ENCODE measurements at places on chromosomes 7 and 10.

- no peak for DNase-seq
Measured at GRCh38 chr10:97518301-97519043, 19.7 kb downstream of the UBTD1 start.

- DNase-seq, result peak; percentile 20
Measured at GRCh38 chr10:7045891-7046599, 364.8 kb downstream of the SFMBT2 start.

DNA sequence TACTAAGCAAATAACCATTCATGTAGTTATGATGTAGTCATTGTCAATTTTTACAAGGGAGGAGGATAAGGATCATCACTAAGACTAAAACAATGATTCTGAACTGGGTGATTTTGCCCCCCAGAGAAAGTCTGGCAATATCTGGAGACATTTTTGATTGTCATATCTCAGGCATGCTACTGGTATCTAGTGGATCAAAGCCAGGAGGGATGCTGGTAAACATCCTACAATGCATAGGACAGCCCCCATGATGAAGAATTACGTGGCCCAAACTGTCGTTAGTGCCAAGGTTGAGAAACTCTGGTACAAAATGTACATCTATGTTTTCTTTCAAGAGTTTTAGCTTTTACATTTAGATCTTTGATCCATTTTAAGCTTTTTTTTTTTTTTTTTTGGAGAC lies 57.3 kb downstream of the GBF1 start:
- no peak for DNase-seq

DNA sequence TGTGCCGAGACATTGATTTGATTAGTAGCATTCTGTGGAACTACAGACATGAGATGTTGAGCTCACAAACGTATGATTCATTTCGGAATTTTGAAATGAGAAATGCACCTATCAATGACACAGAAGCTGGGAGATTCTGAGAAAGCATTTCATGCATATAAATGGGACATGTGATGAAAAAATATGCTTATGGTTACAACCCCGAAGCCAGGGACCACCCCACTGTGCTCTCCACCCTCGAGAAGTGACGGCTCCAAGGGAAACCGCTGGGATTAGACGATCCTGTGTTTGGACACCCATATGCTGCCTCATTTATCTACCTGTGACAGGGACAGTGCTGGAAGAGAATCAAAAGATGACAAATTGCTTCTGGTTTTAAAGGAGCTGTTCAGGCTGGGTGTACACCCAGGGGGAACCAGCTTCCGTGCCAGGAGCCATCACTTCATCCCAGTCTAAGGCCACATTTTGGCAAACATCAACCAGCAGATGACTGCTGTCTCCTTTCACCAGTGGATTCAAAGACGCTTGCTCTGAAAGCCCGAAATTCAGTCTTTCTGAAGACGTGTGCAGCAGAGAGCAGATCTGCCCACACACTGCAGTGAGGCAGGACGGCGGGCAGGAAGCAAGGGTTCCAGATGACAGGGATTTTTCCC lies 109.9 kb downstream of the ATXN7L1 start:
- DNase-seq, result peak; percentile 28

DNA sequence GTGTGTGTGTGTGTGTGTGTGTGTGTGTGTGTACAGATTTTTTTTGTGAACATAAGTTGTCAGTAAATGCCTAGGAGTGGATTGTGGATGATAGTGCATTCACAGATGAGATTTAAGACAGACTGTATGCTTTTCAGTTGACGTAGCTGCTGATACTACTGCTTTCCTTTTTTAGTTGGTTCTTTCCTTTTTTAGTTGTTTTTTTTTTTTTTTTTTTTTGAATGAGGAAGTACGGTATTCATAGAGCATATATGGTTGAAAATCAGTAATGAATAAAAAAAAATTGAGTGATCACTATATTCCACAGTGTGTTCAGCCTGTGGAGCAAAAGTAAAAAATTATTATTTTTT lies 80.5 kb downstream of the RBM33 start:
- DNase-seq, result no peak

GRCh38 chr7:139345042-139345441 lies 3.9 kb downstream of the FMC1 start:
- no peak for DNase-seq

DNA sequence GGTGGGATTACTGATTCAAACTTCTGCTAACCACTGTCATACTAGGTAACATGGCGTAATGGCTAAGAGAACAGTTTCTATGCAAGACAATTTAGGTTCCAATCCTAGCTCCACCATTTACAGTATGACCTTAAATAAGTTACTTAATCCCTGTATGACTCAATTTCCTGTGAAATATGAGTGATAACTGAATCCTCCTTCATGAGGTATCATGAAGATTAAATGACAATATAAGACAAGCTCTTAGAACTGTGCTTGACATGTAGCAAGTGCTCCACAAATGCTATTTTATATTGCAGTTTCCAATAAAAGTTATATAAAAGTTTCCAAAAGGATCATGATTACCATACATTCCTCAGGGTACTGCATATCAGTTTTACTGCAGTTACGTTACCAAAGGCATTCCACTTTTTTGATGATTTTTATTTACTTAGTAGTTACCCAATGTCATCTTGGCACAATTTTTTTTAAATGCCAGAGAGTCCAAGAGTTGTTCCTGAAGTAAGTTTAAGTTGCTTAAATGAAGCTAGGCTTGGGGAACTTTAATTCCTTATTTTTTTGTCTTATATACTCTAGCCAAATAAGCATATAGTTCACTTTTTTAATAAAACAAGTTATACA lies 7.1 kb downstream of the DOCK4 start:
- no peak for DNase-seq

GRCh38 chr7:16071246-16071857 lies 350.0 kb downstream of the CRPPA start:
- DNase-seq, result peak; percentile 21

DNA sequence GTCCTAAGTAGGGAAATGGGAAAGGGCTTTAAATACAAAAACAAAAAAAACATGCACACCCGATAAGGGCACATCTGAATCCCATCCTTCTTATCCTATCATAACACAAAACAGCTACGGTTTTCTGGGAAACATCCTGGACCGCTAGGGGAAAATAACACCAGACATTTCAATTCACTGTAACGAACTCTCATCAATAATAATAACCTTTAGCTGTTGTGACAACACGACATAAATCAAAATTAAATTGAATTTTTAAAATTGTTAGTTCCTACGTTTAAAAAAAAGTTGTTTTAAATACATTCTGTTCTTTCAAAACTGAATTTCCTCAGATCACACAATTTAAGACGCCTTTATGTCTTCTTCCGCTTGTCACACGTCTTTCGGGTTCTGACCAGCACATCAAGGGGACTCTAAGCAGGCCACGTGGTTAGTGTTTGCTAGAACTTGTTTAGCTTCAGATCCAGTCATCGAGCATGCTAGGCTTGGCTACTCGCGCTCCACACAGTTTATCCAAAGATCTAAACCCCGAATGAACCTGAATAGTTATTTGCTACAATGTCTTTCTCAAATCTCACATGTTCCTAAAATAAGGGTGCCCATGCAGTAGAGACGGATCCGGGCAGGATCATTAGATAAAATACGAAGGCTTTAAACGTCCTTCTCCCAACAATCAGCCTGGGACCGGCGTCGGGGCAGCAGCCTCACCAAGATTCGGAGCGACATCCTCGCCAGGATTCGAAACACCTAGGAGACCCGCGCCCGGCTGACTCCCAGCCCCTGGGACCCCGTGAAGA lies 839 bp downstream of the IKZF5 start:
- DNase-seq, result peak; percentile 71

DNA sequence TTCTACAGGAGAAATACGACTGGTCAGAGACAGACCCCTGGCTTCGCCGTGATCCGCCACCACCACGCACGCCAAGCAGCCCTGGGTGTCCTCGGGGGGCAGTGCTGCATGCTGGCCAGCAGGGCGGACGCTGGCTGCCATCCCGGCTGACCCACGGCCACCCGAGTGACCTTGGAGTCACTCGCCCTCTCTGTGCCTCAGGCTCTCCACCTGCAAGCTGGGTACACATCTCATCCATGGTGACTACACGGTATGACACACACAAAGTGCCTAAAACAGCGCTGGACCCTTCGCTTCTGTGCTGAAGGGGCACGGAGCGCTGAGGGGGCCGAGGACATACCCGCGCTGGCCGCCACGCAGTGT lies 62.0 kb upstream of the RNF32 start:
- DNase-seq, result no peak

- DNase-seq, result no peak
Measured at GRCh38 chr7:151880688-151881087, 3.8 kb upstream of the PRKAG2 start.

DNA sequence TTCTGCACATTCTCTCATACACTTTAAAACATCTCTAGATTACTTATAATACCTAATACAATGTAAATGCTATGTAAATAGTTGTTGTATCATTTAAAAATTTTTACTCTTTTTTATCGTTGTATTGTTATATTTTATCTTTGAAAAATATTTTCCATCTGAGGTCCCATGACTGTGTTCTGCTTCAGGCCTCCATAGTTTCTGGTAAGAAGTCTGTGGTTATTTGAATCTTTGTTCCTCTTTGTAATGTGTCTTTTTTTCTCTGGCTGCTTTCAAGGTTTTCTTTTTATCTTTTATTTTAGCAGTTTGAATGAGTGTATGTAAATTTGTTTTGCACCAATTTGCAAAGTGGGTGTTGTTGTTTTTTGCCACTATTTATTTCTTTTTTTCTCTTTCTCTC lies 263.1 kb downstream of the RPS24 start:
- DNase-seq, result no peak

GRCh38 chr10:101282947-101283346 lies 53.7 kb upstream of the LBX1 start:
- DNase-seq, result no peak

- no peak for DNase-seq
Measured at GRCh38 chr7:21504021-21504420, 38.8 kb upstream of the DNAH11 start.

GRCh38 chr7:126140858-126141466 lies 1111.8 kb downstream of the GRM8 start:
- no peak for DNase-seq

DNA sequence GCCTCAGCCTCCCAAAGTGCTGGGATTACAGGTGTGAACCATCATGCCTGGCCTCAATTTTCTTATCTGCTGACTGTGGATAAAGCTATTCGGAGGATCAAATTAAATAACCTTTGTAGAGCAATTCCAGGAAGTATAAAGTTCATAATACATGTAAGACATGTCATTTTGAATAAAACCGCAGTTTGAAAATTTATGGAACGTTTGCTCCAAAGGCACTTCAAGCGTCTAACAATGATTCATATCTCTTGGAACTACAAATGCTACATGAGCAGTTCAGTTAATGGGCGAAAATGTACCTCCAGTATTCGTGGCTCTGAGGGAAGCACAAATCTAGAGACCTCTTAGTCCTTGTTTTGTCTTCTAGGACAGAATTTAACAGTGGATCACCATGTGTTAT lies 190.3 kb downstream of the GALNT17 start:
- DNase-seq, result no peak

DNA sequence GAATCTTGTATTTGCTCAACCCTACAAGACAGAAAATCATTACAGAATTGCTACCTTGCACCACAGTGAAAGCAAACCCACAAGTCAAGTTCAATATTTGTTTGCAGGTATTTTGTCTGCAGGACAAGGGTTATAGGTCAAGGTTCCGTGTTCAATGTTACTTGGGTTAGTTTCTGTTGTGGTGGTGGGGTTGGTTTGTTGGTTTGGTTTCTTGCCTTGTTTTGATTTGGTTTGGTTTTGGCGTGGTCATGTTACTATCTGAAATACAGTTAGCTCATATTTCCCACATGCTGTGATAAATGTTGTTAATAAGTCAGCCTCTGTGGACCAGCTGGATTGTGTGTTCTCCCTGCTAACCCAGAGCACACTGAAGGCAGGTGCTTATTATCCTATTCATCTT lies 75.6 kb upstream of the INSIG1 start:
- no peak for DNase-seq

DNA sequence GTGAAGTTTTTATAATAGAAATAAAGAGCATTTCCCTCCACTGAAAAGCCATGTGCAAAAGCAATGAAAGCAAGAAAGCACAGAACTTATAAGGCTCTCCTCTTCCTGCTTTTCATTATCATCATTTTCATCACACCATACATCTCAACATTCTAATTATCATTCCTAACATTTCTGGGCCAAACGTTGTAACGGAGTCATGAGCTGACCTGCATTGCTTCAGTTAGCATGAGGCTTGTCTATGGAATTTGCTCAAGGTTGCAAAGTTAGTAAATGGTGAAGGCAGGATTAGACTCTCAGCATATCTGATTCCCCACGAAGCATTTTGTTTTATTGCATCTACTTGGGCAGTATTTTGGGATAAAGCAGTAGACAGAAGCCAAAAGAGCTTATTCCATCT lies 11.4 kb downstream of the SCIN start:
- DNase-seq, result no peak

GRCh38 chr10:107159871-107160270 lies 4.6 kb downstream of the SORCS1 start:
- no peak for DNase-seq

GRCh38 chr7:78578686-78579085 lies 780.1 kb downstream of the PHTF2 start:
- DNase-seq, result no peak

- DNase-seq, result no peak
Measured at GRCh38 chr7:144827621-144828020, 8.2 kb downstream of the TPK1 start.

DNA sequence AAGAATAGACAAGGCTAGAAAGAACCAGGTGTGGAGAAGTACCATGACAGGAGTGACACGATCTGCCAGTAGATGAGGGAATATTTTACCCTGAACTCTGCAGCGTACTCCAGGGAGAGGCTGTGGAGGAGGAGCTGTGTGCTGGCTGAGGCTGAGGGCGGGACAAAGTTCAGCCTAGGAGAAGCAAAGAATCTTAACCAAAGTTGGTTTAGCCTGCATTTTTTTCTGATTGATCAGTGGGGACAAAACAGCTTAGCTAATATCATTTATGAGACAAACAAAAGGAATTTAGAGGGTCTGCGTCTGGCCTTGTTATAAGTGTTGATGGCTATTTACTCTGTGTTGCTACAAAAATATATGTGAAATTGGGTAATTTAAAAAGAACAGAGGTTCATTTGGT lies 5.2 kb upstream of the NPSR1 start:
- DNase-seq, result no peak

- no peak for DNase-seq
Measured at GRCh38 chr7:92808635-92809034, 27.7 kb downstream of the CDK6 start.

GRCh38 chr7:39609113-39609934 lies 14.0 kb upstream of the RALA start:
- peak; percentile 58 for DNase-seq

GRCh38 chr7:12490107-12490688 lies 80.3 kb upstream of the SCIN start:
- DNase-seq, result no peak

DNA sequence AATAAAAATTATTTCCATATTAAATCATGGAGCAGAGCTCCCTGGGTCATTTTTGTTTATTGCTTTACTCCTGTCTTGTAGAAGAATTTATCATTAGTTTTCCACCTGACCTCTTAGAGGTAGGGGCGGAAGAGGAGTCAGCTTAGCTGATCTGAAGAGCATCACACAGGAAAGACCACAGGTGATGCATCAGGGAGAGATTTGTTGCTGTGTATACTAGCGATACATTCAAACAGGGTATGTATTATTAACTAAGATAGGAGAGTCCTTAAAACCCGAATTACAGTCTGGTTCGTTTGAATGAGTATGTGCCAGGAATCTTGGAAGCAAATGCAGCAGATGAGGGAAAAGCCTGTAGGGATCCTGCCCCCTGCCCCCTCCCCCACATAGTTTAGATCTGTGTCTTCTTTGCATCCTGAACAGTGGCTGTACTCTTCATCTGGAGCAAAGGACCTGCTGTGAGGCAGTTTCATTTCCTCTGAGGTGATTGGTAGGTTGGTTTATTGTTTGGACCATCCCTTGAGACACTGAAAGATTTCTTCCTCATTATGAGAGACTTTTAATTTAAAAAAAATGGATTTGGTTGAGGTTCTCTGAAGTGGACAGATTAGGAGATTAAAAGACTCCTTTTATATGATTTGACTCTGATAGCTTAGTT lies 177.0 kb downstream of the SND1 start:
- DNase-seq, result no peak

Data from GM20000 (cell line).